Upper lobe of left lung (tissue), 6 donors: ENCODE measurements at places on chromosomes 2 and 18. TPM values are rescaled to one million over a fixed set of nuclear protein-coding genes. Genes with fewer than 3 reads are reported as not detected.

DNA sequence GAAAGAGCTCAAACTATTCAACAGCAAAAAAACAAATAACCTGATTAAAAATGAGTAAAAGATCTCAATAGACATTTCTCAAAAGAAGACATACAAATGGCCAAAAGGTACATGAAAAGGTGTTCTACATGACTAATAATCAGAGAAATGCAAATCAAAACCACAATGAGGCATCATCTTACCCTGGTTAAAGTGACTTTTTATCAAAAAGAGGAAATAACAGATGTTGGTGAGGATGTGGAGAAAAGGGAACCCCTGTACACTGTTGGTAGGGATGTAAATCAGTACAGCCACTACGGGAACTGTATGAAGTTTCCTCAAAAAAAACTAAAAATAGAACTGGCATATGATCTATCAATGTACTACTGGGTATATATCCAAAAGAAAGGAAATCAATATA, 39.8 kb upstream of the TMEM163 start:
- no peaks in the 10 kb centered on the region for H3K36me3 ChIP-seq
- no peaks in the 10 kb centered on the region for H3K27me3 ChIP-seq
- H3K4me3 ChIP-seq: no peak overlapping the region
- no peaks in the 10 kb centered on the region for H3K4me1 ChIP-seq

DNA sequence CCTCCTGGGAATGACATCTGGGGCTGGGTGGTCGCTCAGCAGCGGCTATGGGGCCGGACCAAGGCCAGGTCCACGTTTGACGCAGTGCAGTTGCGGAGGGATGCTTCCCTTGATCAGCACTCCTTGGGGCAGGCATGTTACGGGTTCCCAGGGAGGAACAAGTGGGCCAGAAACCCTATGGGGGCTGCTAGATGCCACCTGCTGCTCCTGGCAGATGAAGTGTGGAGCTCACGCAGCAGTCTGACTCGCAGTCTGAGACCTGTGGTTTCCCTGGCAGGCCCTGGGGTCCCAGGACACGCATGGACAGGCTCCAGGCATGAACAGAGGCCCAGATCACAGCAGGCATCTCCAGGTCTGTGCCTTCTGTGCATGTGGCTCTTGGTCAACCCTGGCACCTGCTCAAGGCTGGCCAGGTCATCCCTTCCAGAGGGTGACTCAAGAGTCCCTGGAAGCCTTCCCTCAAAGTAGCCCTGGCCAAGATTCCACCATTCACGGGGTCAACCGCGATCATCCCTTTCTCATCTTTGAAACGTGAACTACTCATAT, 20.0 kb downstream of the KCNF1 start:
- no peak overlapping the region for H3K4me3 ChIP-seq
- no peaks in the 10 kb centered on the region for H3K4me1 ChIP-seq
- no peak overlapping the region for H3K27ac ChIP-seq
- DNase-seq: no peak
- H3K36me3 ChIP-seq: no peaks in the 10 kb centered on the region
- no peaks in the 10 kb centered on the region for H3K27me3 ChIP-seq

GRCh38 chr2:150421126-150421651, 66.3 kb downstream of the RND3 start:
- DNase-seq: no peak
- H3K27me3 ChIP-seq: no peaks in the 10 kb centered on the region
- H3K4me1 ChIP-seq: no peaks in the 10 kb centered on the region
- H3K4me3 ChIP-seq: no peak overlapping the region
- no peak overlapping the region for H3K27ac ChIP-seq

DNA sequence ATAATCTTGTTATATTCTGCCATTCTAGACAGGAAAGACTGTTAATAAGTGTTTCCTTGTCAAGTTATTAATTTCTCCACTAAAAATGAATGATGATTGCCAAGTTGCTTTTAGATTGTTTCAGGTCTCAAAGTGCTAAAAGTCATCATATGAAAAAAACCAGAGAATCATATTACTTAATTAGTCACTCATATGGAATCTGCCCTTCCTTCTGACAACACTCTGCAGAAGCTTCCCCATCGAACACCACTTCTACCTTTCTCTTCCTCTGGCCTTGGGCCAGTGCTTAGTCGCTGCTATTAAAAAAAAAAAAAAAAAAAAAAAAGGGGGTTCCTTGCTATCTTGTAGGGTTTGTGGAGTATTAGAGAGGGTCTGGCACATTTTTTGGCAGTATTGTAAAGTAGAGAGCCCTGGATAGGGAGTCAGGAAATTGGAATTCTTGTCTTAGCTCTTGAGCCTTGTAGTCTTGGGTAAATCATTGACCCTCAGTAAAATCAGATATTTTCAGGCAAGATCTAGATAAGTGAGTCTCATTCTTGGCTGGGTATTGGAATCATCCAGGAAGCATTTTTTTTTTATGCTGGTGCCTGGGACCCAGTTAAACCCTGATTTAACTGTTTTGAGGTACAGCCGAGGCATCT, 141.7 kb upstream of the CCDC68 start:
- H3K27ac ChIP-seq: no peak overlapping the region
- H3K4me1 ChIP-seq: peaks cover 4% of the 10 kb centered on the region
- DNase-seq: no peak
- H3K36me3 ChIP-seq: no peaks in the 10 kb centered on the region

DNA sequence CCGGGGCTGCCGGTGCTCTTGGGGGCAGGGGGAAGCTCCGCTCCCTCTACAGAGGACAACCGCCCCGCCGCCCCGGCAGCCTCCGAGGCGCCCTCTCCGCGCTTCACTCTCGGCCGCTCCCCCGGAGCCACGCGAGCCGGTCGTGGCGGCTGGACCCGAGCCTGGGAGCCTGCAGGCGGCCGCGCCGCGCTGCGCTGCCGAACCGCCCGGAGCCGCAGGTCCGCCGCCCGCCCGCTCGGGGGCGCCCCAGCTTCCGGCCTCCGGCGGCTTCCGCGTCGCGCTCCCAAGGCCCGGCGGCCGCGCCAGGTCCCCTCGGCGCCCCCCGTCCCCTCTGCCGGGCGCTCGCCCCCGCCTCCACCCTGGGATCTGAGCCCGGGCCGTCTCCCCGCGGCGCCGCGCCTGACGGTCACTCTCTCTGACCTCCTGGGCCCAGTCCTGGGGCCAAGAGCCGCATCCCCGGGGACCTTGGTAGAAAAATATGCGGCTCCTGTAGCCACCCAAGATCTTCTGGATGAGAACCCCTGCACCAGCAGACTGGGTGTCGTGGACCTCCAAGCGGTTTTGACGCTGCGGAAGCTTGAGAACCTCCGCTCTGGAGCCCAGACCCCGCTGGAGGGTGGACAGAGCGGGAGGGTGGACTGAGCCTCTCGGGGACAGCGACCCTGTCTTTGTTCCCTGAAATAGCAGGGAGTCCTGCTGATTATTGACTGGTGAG, 44.3 kb downstream of the SERTAD2 start:
- peak overlapping the region; percentile 48 for H3K4me3 ChIP-seq
- peak overlapping the region; percentile 45 for H3K27ac ChIP-seq
- peak; percentile 69 for DNase-seq
- H3K4me1 ChIP-seq: peaks cover 14% of the 10 kb centered on the region
- H3K27me3 ChIP-seq: no peaks in the 10 kb centered on the region
- no peaks in the 10 kb centered on the region for H3K36me3 ChIP-seq

DNA sequence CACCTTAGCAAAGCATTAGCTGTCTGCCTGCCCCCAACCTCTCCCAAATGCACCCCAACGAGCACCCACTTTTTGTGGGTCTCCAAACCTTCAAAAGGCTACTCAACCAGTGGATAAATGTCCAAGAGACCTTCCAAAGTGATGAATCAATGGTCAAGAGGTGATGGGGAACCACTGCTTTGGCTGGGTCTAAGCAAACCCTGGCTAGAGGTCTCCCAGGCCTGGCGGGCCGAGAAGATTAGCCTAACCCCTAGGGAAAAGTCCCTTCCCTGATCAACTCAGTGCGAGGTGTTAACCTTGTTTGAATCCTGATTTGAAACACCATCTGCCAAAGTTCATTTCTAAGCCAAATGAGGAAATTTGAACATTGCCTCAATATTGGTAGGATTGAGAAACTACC, 144.7 kb upstream of the SIX3 start:
- no peaks in the 10 kb centered on the region for H3K36me3 ChIP-seq
- no peak overlapping the region for H3K4me3 ChIP-seq
- H3K4me1 ChIP-seq: peaks cover 3% of the 10 kb centered on the region
- DNase-seq: no peak
- peaks cover 9% of the 10 kb centered on the region for H3K27me3 ChIP-seq

GRCh38 chr18:26215247-26215970, 10.8 kb upstream of the TAF4B start:
- no peaks in the 10 kb centered on the region for H3K36me3 ChIP-seq
- H3K4me1 ChIP-seq: no peaks in the 10 kb centered on the region

- no peak overlapping the region for H3K4me3 ChIP-seq
- DNase-seq: no peak
- H3K27ac ChIP-seq: no peak overlapping the region
- peaks cover 4% of the 10 kb centered on the region for H3K4me1 ChIP-seq
Measured at GRCh38 chr18:24396082-24396633, 1.5 kb downstream of the OSBPL1A start.

DNA sequence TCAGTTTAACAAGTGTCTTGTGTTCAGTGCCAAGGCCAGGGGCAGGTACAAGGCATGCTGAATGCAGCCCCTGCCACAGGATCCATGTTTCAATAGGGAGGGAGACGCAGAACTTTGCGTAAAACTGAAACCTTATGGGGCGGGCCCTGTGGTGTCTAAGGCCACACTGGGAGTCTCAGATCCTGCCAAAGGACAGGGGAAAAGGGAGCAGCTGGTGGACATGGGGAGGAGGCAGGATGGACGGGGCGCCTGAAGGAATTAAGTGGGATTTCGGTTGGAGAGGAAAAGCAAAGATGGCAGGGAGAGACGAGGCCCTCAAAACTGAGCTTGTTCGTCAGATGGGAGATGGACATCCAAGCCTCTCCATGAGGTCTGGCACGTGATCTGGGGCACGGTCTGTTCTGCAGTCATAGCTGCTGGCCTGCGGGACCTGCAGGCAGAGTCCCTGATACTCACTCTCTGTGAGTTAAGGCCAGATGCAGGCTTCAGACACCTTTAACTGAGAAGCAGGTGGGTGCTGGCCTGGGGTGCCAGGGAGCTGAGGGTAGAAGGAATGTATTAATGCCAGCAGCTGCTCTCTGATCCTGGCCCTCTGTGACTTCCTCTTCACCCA, 48.8 kb downstream of the TCF7L1 start:
- H3K27ac ChIP-seq: no peak overlapping the region
- no peaks in the 10 kb centered on the region for H3K27me3 ChIP-seq
- H3K36me3 ChIP-seq: no peaks in the 10 kb centered on the region
- H3K4me3 ChIP-seq: no peak overlapping the region
- DNase-seq: no peak

DNA sequence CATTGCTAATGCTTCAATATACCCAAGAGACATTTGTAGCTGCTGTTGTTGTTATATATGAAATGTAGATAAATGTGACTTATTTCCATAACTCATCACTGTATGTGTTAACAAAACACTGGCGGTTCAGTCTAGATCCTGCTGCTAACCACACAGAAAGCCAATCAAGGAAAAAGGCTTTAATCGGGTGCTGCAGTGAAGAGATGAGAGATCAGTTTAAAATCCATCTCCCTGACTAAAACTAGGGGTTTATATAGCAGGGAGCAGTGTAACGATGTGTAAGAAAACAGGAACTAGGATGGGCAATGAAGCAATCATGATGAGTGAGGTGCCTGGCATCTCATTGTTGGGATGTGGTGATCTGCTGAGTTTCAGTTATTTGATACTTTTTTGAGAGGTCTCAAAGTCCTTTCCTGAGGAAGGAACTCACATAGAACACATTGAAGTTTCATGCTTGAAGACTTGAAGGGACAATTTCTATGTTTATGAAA, 677.7 kb upstream of the CDH7 start:
- H3K27me3 ChIP-seq: no peaks in the 10 kb centered on the region
- no peak overlapping the region for H3K4me3 ChIP-seq

DNA sequence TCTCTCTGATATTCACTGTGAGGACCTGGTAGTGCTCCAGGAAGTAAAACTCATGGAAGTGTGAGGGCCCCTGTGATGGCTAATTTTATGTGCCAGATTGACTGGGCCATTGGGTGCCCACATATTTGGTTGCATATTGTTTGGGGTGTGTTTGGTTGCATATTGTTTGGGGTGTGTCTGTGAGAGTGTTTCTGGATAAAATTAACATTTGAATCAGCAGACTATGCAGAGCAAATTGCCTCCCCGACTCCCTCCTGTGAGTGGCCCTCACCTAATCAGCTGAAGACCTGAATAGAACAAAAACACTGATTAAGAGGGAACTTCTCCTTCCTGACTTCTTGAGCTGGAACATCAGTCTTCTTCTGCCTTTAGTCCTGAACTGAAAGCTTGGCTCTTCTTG, 173.3 kb upstream of the LINC00305 start:
- no peaks in the 10 kb centered on the region for H3K27me3 ChIP-seq
- no peaks in the 10 kb centered on the region for H3K4me1 ChIP-seq
- H3K4me3 ChIP-seq: no peak overlapping the region
- DNase-seq: no peak
- no peak overlapping the region for H3K27ac ChIP-seq

GRCh38 chr2:28377195-28377816, 15.4 kb upstream of the FOSL2 start:
- H3K27me3 ChIP-seq: no peaks in the 10 kb centered on the region
- peaks cover 19% of the 10 kb centered on the region for H3K4me1 ChIP-seq
- DNase-seq: no peak
- no peaks in the 10 kb centered on the region for H3K36me3 ChIP-seq
- H3K27ac ChIP-seq: peak overlapping the region; percentile 52

GRCh38 chr2:205629091-205629776, 53.1 kb upstream of the NRP2 start:
- no peaks in the 10 kb centered on the region for H3K27me3 ChIP-seq
- DNase-seq: no peak
- H3K36me3 ChIP-seq: no peaks in the 10 kb centered on the region
- no peak overlapping the region for H3K4me3 ChIP-seq
- H3K27ac ChIP-seq: no peak overlapping the region
- H3K4me1 ChIP-seq: no peaks in the 10 kb centered on the region

DNA sequence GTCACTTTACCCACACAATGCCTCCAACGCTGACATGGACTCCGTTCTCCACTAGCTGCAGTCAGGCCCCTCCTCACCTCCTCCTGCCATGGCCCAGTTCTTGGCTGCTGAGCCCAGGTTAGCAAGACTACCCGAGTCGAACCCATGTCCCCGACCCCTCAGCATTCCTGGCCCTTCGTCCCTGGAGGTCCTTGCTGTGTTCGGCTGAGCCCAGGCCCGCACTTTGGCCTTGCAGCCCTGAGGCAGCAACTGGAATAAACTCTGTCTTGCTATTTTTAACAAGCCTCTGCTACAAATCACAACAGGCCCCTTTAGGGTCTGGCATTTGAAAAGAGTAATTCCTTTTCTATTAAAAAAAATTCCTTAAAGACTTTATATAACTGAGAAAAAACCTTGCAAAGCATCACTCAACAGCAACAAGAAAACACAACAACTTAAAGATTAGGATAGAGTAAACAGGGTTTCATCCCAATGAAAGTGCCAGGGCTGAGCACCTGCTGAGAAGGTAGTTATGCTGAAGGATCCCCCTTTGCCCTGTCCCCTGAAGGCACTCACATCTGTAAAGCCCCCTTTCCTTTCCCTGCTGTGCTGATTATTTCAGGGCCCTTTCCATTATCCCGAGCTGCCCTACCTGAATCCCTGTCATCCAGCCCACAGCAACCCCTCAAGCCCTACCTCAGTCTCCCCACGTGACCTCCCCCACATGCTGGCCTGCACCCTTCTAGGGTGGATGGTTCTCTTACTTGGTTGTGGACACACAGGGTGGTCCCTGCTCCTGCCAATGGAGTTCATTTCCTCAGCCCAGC, 120.0 kb upstream of the SNTG2 start:
- peaks cover 6% of the 10 kb centered on the region for H3K4me1 ChIP-seq
- no peak overlapping the region for H3K4me3 ChIP-seq
- DNase-seq: no peak
- no peak overlapping the region for H3K27ac ChIP-seq
- H3K36me3 ChIP-seq: no peaks in the 10 kb centered on the region

Gene NETO1
- total RNA-seq: not detected

Gene CPLX4
- total RNA-seq: not detected

Gene CUL3
- total RNA-seq: 24.6 TPM

Gene PLA2R1
- total RNA-seq: 10.2 TPM

Gene MTLN
- total RNA-seq: 45.2 TPM
